Activated T-helper 1 cell treated with Interleukin-2 at 50 U/mL for 16 hours (primary cell): ENCODE measurements at places on chromosomes 11 and 22.

DNA sequence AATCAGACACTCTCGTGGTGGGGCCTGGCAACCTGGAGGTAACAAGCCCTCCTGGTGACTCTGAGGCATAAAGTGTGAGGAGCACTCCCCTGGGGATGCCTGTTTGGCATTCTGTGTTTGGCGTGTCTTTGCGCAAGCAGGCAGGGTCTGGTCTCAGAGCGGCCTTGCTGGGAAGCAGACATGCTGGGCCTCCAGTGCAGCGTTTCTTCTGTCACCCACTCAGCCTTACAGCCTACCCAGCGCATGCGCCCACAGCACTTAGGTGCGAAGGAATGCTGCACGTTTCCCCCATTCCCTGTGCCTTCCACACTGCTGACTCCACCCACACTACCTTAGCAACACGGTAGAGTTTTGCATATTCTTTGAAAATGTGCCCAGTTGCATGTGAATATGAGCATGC lies 7.4 kb upstream of the CXCR5 start:
- no peak for DNase-seq

- DNase-seq = no peak
Observed at GRCh38 chr22:27100789-27101188, 443.4 kb downstream of the MIAT start.

- DNase-seq = no peak
Observed at GRCh38 chr11:2992997-2993325, 832 bp upstream of the NAP1L4 start.

- no peak for DNase-seq
Observed at GRCh38 chr11:21414953-21415352, 745.6 kb downstream of the NELL1 start.

DNA sequence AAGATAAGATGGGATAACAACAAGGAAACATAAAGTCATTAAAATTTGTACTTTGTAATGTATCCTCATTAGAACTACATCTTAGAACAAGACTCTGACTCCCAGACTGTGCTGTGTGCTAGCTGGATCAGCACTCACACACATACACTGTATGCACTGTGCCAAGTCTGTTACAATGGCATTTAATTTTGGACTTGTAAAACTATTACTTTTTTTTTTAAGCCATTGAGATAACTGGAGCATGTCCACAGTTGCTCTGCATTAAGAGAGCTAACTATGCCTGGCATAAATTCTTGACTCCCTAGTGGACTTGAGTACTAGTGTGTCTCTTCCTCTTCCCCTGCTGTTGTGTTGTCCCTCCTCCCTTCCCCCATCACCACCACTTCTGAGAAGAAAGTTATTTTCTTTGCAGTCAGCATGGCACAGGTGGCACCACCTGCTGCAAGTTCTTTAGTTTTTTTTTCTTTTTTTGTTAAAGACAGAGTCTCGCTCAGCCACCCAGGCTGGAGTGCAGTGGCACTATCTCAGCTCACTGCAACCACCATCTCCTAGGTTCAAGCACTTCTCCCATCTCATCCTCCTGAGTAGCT lies 268.6 kb downstream of the TMEM135 start:
- no peak for DNase-seq

DNA sequence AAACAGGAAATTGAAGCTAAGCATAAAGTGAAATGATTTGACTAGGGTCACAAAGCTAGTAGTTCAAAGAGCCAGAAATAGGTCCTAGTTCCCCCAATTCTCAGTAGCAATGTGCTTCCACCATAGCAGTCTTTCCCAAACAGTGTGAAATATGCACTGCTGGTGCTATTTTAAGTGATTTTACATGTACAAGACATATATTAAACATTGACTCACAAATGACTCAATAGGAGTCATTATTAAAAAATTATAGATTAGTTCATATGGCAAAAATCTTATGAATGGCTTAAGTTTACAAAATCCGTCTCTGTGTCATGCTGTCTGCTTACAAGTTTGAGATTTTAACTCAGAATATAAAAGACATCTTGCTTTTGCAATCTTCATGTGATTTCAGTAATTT lies 21.4 kb downstream of the KIF18A start:
- no peak for DNase-seq

GRCh38 chr11:13878077-13878476 lies 84.4 kb upstream of the SPON1 start:
- no peak for DNase-seq

DNA sequence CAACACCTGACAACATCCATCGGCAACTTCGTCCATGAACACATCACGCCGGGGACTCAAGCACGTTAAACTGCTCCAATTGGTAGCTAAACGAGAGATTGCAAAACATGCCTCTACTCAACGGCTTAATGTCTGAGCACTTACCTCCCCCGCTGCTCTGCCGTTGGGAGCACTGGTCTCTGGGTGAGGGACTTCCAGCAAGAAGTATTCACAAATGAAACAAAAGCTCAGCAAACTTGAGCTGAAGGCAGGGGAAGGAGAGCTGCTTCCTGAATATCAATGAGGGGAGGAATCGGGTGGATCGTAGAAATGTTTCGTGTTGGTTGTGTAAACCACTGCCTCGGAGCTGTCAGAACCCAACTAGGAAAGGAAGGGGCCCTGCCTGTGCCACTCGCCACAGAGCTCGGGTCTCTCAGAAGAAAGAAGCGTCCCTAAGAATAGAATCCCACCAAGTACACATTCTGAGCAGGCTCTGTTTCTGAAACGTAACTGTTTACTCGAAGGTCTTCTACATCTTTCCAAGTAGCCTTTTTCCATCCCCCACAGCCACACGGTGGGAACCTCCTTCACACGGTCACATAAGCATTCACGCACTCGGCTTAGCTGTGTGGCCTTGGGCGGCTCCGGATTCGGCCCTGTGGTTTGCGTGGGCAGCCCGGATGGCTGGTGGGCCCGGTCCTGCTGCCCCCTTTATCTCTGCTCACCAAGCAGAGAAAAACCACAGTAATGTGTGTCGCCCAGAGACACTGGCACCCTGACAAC lies at the start of gene MLC1:
TSS of gene MLC1 (minus strand) at position 216 of the 762 bp plus-strand sequence. CDS start 524 bp downstream, outside the sequence.
- no peak for DNase-seq
